ENCODE measurements at places on chromosomes 11 and 22.

GRCh38 chr22:49992921-49993648 is 19.5 kb downstream of the IL17REL start:
- no peak for DNase-seq

- DNase-seq, result no peak
Measured at GRCh38 chr11:107370390-107370789, 87.2 kb downstream of the CWF19L2 start.

- DNase-seq, result no peak
Measured at GRCh38 chr11:62223095-62223494, 14.6 kb downstream of the SCGB2A1 start.

GRCh38 chr22:34501366-34501965 is 564.5 kb upstream of the ISX start:
- DNase-seq, result no peak

- DNase-seq, result no peak
Measured at GRCh38 chr11:134501406-134502152, 89.5 kb upstream of the B3GAT1 start.

- DNase-seq, result no peak
Measured at GRCh38 chr11:131767421-131767820, 397.0 kb downstream of the NTM start.
